ENCODE measurements at places on chromosomes 12 and 14. TPM values are rescaled to one million over a fixed set of nuclear protein-coding genes. Genes with fewer than 3 reads are reported as not detected.

Gene SPX
- total RNA-seq, result 2.9 TPM

DNA sequence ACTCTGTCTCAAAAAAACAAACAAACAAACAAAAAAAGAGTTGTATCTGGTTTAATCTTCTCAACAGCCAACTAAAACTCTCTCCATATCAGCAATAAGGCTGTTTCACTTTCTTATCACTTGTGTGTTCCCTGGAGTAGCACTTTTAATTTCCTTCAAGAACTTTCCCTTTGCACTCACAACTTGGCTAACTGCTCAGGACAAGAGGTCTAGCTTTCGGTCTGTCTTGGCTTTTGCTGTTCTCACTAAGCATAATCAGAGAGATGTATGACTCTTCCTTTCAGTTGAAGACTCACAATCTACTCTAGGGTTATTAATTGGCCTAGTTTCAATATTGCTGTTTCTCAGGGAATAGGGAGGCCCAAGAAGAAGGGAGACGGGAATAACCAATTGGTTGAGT lies 12.3 kb downstream of the NEMP1 start:
- no peak for DNase-seq

DNA sequence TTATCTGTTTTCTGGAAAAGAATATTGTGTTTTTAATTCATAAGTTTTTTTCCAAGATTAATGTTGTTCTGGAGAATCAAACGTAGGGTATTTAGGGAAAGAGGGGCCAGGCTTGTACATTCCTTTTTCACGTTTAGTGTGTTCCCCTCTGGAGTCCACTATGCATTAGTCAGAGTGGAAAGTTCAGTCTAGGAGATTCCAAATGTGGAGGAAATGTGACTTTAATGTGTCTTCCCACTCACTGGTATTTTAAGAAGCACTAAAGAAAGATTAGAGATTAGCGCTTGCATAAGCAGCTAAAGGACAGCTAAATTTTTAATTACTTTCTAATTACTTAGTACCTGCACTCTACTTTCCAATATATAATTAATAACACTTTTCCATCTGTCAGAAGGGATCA lies 4.4 kb upstream of the PDE6H start:
- DNase-seq, result no peak

GRCh38 chr12:32559434-32559833 lies 119.7 kb upstream of the DNM1L start:
- no peak for DNase-seq

GRCh38 chr14:54817506-54817905 lies 85.1 kb downstream of the GCH1 start:
- no peak for DNase-seq
